Lung (tissue), 17 donors: ENCODE measurements at places on chromosomes 11 and 22. TPM values are rescaled to one million over a fixed set of nuclear protein-coding genes. Genes with fewer than 3 reads are reported as not detected.
A peak's percentile ranks its signal among the peaks of the same experiment; 100 is the strongest.

The CBLIF gene
- total RNA-seq = not detected

The PLAAT5 gene
- total RNA-seq = 5.6 TPM

The OR11H1 gene
- not detected for total RNA-seq

The MYRF gene
- total RNA-seq = 41.2 TPM

The CHRNA10 gene
- 2.9 TPM for total RNA-seq

The SMIM38 gene
- total RNA-seq = 1.3 TPM

The INS gene
- not detected for total RNA-seq

- no peak for DNase-seq
These were observed 38.7 kb downstream of the PAX6 start for GRCh38 chr11:31772412-31772811.

DNA sequence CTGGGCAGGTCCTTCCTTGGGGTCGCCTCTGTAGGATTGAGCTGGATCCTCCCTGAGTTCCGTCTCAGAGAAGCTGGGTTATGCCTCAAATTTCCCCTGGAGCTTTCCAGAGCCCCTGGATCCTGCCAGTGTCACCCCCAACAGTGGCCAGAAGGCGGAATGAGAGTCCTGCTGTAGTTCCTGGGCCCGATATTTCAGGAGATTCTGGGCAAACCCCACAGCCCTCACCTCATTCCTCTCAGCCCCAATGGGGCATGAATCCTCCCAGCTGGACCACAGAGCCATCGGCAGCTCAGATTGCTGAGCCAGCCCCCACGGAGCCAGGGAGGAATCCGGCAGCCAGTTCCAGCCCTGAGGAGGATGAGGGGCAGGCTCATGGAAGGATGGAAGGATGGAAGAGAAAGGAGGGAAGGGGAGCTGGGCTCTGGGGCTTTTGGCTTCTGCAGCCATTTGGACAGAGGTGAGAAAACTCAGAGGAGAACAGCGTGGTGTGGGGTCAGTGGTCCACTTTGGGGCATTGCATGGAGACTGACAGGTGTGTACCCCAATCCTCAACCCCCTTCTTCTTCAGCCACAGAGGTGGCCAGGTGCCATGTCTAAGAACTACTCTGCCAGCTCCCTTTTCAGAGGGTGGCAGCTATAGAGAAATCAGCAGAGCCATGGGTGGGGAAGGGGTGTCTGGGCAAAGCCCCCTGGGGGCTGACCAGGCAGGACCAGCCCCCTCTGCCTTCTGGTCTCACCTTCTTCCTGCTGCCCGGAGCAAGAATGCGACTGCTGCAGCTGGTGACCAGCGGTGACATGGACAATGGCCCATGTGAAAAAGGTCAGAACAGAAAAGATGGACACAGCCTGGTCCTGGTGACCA lies 867.6 kb downstream of the TBC1D22A start:
- no peak for DNase-seq

DNA sequence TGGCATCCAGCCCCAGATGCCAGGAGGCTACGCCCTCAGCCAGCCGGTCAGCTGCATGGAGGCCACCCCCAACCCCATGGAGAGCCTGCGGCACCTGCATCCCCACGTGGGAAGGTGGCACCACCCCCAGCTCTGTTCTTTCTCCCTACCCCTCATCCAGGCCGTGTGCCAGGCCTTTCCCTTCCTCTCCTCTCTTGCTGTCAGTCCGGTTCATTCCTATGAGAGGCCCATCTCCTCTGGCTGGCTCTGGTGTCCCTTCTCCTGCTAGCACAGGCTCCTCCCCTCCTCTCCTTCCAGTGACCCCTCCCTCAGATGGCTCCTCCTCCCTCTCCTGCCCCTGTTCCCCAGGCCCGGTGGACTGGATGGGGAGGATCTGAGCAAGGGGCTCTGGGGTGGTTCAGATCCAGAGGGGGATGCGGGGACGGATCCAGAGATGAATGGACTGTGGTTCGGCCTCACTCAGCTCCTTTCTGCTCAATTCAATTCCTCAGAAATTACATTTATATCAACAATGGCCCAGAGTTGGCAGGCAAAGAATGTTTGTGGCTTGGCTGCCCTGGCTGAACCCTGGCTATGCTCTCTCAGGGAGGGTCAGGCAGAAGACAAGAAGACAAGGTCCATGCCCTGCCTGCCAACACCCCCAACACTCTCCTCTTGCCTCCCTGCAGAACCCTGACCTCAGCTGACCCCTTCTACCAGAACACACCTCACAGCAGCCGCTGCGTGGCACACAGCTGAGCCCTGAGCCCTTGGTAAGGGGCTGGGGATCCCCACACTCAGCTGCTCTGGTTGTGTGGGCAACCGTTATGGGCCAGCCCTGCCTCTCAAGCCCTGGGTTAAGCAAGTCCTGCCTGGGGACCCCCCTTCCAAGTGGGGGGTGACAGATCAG lies 18.5 kb upstream of the LRRC10B start:
- DNase-seq = peak; percentile 54

DNA sequence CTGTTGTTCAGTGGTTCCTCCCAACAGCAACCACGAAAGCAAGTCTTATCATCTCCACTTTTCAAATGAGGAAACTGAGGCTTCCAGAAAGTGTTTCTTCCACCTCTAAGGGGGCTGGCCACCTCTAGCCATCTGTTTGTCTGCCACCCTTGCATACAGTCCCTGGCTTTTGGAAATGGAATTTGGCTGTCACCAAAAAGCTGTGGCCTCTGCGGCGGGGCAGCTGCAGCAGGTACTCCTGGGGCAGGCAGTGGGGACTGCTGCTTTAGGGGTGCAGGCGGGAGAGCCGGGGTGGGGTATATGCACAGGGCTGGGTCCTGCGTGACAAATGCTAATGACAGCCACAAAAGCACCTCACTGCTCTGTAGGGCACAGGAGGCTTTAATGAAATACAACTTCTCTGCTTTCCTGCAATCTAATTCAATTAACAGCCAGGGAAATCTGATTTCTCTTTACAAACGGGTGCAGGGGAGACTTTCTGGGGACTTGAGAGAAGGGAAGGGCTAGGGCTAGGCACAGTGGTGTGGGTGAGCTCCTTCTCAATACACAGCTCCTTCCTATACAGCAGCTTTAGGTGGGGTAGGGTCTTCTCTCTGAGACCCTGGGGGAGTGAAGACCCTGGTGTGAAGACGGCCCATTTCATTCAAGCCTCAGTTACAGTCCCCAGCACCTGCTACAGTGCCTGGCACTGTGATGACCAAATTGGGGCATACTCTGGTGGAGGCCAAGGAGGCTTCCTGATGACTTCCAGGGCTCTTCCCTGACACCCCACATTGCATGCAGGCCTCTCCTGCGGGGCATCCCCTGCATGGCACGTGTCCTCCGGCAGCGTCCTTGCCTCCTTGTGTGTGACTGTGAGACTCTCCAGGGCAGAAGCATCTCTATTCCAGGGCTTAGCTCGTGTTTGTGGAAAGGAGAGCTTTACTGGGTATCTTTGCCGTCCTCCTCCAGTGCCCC lies 161.6 kb downstream of the CEP164 start:
- no peak for DNase-seq

DNA sequence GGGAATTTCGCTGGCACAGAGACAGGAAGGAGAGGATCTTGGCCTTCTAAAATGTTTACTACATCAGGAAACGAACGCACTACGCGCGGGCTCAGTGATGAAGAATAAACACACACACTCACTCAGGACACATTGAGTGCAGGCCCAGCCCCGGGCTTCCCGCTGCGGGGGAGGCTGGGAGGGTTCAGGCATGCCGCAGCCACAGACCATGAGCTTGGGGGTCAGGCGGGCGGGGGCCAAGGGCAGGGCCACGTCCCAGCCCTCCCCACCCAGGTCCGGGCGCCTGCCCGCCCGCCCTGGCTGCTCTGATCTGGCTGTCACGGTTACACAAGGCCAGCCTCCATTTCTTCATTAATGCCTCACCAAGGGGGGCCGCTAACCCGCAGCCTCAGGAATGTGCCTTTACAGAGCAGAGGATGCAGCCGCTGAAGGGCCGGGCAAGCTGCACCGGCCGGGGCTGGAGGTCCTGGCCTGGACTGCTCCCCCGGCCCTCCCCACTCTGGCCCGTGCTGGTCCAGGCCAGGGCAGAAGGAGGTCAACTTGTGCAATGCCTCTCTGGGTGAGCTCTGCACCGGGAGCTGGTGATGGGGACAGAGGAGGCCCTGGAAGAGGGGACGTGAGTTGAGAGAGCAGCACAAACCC lies 41.7 kb downstream of the IGF2 start:
- DNase-seq = peak; percentile 93

GRCh38 chr11:127625402-127625801 lies 624.8 kb upstream of the KIRREL3 start:
- no peak for DNase-seq

- no peak for DNase-seq
These were observed 25.3 kb downstream of the CEP295 start for GRCh38 chr11:93686812-93687211.

GRCh38 chr22:47053726-47054141 lies 291.3 kb downstream of the TBC1D22A start:
- peak; percentile 50 for DNase-seq

DNA sequence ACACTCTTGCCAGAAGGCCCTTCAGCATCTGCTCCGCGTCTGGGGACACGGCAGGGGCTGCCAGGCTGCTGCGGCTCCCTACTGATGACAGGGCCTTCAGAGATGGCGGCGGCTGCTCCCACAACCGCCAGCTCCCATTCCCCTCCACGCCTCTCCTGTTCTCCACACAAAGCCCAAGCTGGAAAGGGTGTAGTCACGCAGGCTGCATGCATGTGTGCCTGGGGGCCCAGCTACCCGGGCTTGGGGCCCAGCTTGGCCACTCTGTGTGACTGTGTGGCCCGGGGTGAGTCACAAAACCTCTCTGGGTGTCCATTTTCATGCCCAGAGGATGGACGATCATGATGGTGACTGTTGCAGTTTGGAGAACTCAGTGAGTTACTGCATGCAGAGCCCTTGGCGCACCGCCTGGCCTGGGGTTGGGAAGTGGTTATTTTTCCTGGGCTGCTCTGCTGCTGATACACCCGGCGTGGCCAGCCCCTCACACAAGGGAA lies 31.7 kb upstream of the PARVB start:
- no peak for DNase-seq

- DNase-seq = no peak
These were observed 61.0 kb upstream of the CDON start for GRCh38 chr11:126123686-126124085.

DNA sequence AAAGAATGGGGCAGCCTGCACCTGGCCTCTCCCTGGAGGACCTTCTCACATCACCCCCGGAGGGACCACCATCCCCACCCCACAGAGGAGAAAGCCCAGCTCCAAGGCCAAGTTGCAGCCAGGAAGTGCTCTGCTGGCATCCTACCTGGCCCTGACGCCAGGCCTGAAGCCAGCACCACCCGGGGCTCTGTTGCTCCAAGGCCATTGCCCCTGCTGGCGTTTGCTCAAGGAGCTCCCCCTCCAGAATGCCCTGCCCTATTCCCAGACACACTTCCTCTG lies 10.2 kb downstream of the RTN4R start:
- DNase-seq = no peak

DNA sequence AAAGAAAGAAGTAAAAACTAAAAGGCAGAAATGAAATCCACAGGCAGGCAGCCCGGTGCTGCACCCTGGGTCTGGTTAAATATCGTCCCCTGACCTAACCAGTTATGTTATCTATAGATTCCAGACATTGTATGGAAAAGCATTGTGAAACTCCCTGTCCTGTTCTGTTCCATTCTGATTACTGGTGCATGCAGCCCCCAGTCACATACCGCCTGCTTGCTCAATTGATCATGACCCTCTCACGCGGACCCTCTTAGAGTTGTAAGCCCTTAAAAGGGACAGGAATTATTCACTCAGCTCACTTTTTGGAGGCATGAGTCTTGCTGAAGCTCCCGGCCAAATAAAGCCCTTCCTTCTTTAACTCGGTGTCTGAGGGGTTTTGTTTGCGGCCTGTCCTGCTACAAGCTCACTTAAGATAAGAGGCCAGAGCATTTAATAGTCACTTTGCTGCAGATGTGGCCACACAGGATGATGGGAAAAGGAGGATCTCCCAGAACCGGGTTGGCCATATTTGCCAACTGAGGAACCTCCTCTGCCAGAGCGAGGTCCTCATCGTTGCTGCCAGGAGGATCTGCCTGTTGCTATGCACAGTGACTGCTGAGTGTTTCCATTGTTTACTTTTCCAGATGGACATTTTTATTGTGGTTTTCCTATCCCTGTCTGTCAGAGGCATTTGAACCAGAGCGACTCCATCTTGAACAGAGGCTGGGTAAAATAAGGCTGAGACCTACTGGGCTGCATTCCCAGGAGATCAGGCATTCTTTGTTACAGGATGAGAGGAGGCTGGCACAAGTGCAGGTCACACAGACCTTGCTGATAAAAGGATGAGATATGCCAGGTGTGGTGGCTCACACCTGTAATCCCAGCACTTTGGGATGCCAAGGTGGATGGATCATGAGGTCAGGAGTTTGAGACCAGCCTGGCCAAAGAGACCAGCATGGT lies 10.2 kb downstream of the C11orf96 start:
- DNase-seq = no peak

DNA sequence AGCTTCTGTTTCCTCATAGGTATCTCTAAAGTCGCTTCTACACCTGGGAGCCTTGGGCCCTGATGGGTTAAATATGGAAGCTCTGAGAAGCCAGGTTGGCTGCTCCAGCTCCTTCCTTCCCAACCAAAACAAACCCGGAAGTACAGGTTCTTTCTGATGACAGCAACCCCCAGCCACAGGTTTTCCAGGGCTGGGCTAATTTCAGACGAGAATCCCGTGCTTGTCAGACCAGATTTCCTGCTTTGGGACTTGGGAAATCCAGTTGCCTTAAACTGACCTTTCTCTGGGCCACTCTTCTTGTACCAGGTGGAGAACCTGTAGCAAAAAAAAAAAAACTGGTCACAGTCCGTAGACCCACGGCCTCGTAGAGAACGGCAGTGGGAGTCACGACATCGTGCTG lies 51.9 kb downstream of the RBX1 start:
- DNase-seq = peak; percentile 32

DNA sequence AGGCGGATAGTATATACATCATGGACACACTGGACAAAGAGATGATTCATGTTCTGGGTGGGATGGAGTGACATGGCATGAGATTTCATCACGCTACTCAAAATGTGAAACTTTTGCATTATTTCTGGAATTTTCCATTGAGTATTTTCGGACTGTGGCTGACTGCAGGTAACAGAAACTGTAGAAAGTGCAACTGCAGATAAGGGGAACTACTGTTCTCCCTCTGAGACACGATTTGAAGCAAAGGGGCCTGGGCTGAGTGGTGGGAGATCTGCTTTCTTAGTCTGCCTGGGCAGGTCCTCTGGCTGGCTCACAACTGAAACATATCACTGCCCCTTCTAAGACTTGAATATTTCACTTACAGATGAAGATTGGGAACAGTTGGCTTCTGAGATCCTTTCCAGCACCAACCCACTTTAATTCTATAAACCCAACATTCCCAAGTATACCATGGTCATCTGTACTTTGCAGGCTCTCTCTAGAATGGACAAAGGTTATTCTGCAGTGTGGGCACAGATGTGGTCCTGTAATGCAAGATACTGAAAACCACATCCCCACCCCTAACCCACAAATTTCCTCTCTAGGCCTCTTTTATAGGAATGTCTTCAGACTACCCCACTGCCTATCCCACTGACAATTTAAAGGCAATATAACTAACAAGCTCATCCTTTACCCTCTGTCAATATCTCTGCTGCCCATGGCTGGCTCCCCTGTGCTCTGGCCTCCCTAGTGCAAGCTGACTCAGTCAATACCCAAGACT lies 121.1 kb downstream of the KCNC1 start:
- DNase-seq = no peak

- DNase-seq = no peak
These were observed 25.7 kb upstream of the MICAL3 start for GRCh38 chr22:18050065-18050464.
